Esophagus mucosa (tissue), 1 donor: ENCODE measurements at places on chromosomes 3 and 15. TPM values are rescaled to one million over a fixed set of nuclear protein-coding genes. Genes with fewer than 3 reads are reported as not detected.
A peak's percentile ranks its signal among the peaks of the same experiment; 100 is the strongest.

- ATAC-seq: no peak
These were observed 17.1 kb downstream of the LIMD1 start for GRCh38 chr3:45611628-45612081.

GRCh38 chr3:153976891-153977554 is 144.2 kb upstream of the ARHGEF26 start:
- peak; percentile 78 for ATAC-seq

DNA sequence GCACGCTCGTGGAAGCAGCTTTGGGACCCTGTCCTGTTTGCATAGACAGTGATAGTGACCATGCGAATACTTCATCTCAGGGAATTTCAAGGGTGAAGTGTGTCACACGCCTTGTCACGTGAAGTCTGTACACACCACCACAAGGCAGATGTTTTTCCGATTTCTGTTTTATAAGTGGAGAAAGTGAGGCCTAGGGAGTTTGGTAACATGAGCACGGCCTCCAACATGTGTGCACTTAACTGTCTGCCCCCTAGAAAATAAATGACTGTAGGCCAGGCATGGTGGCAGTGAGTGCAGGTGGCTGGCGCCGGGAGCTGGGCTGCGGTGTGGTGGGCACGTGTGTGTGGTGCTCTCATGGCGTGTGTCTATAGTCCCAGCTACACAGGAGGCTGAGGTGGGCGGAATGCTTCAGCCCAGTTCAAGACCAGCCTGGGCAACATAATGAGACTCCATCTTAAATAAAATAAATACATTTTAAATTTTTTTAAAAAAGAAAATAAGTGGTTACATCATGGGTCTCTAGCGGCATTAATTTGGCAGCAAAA is 42.0 kb downstream of the WHAMM start:
- no peak for ATAC-seq

DNA sequence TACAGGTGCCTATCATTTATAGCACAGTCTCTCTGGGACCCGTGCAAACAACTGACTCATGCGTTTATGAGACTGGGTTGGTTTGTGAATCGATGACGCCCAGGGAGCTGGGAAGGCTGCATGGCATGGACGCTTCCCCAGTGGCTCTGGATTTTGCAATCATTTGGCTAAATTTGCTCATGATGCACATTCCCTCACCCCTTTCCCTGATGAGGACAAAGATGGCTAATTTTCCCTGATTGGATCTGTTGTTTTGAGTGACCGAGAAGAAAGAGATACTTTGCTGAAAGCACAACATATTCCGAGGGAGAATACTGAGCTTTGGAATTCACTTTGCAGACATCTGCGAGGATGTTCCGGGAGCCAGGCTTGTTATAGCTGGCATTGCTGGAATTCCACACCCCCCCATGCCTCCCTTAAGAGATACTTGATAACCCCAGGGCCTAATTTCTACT is 51.1 kb downstream of the CGNL1 start:
- ATAC-seq: no peak

- no peak for ATAC-seq
These were observed 314.5 kb upstream of the CCDC54 start for GRCh38 chr3:107062787-107063186.

GRCh38 chr15:85047271-85047948 is 65.8 kb downstream of the PDE8A start:
- ATAC-seq: peak; percentile 41

Gene FSIP1
- 0.28 TPM for total RNA-seq

Gene NEIL1
- 4.7 TPM for total RNA-seq

Gene ATP13A5
- total RNA-seq: 0.12 TPM

Gene OR5H14
- not detected for total RNA-seq

Gene CPNE4
- 0.04 TPM for total RNA-seq
